ENCODE measurements at places on chromosomes 4 and X.

DNA sequence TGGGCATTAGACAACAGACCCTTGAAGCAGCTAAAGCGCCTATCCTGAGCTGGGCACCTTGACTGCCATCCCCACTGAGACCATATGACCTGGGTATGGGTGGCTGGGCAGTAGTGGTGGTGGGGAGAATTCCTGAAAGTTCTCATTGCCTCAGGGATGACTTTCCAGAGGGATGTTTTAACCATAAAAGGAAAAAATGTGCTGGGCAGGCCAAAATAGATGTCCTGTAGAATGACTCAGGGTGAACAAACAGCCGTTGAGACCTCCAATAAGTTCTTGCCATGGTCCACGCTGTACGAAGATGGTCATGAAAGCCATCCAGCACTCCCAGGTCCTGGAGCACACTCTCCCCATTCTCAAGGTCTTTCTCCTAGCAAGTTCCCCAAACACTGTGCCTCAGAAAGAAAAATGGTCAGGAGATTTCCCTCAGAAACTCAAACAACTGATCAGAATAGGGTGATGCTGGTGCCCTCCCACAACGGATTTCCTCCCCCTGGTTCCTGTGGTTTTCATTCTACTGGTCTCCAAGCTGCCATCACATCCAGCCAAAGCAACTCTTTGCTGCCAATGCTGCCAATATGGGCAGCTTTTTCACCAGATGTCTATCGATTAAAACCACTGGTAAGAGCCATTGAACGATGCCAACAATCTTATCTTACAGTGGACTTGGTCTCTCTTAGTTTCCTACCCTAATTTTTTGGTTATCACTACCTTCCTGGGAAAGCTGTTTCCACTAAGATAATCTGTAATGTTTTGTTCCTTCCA is 11.2 kb downstream of the CDKN2AIP start:
- no peak for DNase-seq

GRCh38 chrX:84357296-84357695 is 145.0 kb downstream of the HDX start:
- DNase-seq, result no peak

DNA sequence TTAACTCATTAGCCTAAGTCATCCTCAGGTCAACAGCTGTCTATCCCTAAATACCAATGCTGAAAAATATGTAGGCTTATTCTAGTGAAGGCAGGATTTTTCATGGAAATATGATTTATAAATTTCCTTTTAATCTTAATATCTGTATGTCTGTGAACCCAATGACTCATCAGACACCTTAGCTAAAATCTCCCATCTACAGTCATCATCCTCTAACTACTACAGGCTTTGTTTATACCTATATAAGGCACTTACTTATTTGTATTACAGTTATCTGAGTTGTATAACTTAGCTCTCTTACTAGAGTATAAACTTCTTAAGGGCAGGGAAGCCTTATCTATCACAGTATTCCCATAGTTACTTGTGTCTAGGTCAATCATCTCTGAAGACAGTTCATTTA is 24.2 kb downstream of the AMMECR1 start:
- DNase-seq, result no peak

GRCh38 chr4:63583007-63583406 is 826.2 kb downstream of the TECRL start:
- no peak for DNase-seq

DNA sequence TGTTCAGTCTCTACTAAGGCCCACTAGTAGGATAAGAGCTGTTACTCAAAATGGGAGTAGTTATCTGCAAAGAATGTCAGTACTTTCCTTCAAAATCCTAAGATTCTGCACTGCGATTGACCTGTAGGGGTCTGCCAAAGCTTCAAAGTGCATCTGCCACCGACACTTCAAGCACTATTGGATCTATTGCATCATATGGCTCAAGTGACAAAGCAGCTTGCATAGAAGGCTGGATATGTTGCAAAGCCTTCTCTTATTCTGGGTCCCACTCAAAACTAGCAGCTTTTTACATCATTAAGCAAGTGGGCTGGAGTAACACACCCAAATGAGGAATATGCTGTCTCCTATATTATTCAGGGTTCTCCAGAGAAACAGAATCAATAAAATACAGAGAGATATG is 115.4 kb upstream of the EMCN start:
- no peak for DNase-seq

DNA sequence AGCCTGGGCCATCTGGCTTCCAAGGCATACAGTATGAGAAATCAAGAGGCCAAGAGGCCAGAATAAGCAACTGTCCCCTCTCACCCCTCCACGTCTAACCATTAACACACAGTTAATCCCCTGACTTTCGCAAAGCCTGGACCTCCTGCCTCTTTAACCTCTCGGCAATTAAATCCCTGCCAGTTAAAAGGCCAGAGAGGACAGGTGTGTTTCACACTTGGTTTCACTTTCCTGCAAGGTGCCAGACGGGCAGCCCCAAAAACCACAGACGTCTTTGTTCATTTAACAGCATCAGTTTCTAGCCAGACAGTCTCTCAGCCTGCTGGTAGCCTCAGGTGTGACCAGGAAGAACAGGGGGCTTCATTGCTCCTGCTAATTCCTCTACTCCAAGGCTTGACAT is 91.1 kb upstream of the KIT start:
- DNase-seq, result no peak
